Fibroblast of skin of left biceps (primary cell): ENCODE measurements at places on chromosomes 2 and 18.

DNA sequence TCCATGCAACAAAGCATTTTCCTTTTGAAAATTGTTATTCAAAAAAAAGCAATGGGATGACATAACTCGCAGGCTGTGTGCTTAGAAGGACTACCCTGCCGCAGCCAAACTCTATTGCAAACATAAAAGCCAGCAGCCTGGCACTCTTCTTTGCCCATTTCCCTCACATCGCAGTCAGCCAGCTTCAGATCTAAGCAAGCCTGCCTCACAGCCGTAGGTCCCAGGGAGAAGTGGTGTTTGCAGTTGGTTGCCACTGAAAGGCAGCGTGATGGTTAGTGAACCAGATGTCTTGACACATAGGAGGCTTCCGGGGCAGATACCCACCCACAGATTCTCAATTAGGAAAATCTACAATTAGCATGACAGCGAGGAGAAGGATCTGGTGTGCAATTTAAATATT lies 655.2 kb downstream of the RNF144A start:
- DNase-seq = no peak

DNA sequence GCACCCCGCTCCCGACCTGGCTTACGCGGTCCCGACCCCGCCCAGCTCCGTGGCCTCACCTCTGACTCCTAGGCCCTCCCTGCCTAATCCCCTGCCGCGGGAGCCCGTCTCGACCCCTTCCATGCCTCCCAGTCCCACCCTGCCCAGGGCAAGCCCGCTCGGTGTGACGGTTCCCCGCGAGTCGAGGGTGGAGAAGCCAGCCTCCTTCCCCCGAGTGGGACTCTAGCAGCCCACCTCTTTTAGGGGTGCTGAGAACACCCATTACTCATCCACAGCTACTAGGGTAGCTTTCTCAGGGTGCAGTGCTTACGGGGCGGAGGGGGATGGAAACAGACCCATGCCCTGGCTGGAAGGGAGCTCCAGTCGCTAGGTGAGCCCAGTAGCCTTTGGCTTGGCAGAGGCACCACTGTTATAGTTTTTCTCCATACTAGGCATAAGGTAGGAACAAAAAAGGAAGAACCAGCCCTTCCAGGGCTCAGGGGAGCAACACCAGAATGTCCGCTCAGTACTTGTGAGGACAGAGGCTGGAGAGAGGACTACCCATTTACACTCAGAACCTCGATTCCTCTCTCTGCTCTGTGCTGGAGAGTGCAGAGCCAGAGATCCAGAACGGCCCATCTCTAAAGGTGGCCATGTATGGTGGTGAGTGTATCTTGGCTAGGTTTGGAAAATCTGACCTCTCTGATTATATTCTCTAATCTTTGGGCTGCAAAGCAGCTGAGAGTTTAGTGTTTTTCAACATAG lies 606 bp downstream of the AGBL5 start:
- DNase-seq = no peak

DNA sequence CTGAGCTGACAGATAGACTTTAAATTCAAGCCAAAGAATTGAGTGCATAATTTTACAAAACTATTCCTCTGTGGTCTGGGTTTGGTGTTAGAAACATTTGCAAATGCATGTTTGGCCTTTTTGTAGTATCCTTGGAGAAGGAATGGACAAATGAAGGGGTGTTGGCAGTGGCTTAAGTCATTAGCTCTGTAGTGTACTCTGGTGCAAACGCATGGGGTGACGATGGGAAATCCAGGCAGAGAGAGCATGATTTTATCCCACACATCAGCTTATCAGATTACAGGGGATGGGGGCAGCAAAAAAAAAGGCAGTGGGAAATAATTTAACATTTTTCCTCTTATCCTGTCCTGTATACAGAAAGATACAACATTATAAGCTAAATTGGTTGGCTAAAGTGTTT lies 320.6 kb downstream of the ZNF516 start:
- DNase-seq = no peak

DNA sequence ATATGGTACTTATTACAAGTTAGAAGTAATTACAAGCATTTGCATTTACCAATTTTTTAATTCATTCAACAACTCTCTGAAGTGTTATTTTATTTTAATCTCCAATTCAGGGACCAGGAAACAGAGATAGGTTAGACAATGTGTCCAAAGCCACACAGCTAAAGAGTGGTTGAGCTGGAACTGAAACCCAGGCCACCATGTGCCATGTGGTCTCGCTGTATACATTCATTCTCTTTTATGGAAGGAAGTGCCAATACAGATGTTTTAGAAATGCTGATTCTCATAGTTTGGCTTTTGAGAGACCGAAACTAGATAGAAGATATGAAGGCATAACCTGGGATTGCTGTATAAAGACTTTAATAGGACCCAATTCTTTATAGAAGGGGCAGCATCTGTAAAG lies 684.6 kb upstream of the ID2 start:
- DNase-seq = no peak

DNA sequence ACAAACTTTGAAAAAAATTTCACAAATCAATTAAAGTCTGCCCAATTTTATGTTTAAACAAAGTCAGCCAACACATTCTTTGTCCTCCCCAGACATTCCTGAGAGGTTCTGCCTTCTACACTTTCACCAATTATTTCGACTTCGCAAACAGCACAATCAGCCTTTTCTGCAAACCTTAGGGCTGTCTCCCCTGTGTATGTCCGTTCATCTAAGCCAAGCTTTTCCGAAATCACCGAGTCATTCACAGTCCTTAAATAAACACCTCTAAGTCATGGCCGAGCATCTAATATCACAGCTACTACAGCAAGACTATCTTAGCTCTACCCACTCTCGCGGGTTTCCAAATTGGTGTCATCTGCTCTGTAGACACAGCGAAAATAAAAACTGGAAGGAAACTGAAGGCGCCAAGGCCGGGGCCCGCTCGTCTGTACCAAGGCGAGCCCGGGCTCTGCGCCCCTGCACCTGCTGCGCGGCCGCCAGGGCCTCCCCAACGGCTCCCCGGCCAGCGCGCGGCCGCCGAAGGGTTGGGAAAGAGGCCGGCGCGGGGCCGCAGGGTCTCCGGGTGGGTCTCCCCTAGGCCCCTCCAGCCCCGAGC lies 730 bp downstream of the ODC1 start:
- no peak for DNase-seq

- DNase-seq = no peak
Observed at GRCh38 chr2:163132850-163133249, 294.3 kb upstream of the KCNH7 start.

DNA sequence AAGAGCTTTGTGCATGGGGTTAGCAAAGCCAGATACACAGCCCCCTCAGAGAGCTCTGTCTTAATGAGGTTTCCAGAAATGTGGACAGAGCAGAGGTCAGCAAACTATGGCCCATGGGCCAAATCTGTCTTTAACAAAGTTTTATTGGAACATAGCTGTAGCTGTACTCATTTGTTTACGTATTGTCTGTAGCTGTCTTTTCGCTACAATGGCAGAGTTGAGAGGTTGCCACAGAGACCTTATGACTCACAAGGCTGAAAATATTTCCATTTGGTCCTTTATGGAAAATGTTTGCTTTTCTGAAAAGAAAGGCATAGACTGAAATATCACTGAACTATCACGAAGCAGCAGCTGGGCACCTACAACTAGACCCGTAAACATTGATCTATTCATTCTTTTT lies 841.8 kb downstream of the SLC4A3 start:
- no peak for DNase-seq

DNA sequence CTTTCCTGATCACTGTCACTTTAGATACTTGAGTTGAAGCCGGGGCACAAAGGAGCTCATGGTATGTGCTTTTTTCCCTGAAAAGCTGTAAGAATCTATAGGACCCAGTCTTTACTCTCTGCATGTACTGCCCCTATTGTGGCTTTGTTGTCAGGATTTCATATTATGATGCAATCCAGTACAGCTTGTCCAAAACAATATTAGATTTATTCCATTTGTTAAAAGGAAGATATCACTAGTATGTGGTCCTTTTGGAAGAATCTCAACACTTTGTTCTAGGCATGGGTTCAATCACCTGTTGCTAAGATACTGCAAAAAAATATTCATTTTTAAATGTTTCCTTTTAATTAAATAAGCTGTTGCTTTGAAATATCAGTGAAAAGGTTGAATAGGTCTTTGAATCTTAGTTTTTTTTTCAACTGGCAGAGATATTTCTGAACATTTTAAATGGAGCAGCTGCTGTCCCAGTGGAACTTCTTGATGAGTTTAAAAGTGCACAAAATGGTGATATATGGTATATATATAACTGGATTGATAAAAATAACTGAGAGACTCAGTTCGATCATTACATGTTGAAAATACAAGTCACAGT lies 256.6 kb upstream of the NT5C1B start:
- no peak for DNase-seq

- no peak for DNase-seq
Observed at GRCh38 chr18:24974431-24974830, 377.5 kb downstream of the ZNF521 start.

DNA sequence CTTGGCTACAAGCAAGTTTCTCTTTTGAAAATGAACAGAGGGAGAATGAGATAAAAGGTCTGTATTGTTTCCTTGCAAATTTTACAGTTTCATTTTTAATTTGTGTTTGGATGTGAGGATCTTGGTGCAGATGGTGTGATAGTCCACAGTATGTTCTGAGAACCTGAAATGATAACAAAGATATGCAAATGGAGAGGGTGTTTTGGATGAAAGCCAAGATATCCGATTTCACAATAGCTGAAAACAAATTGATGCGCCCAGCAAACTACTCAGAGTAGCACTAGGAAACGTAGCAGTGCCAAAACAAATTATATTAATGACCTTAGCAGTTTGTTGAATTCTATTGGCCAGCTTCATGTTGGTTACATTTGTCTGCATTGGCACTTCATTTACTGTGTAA lies 683.5 kb downstream of the TMEM182 start:
- no peak for DNase-seq
